ENCODE measurements at places on chromosomes 7 and 10.

DNA sequence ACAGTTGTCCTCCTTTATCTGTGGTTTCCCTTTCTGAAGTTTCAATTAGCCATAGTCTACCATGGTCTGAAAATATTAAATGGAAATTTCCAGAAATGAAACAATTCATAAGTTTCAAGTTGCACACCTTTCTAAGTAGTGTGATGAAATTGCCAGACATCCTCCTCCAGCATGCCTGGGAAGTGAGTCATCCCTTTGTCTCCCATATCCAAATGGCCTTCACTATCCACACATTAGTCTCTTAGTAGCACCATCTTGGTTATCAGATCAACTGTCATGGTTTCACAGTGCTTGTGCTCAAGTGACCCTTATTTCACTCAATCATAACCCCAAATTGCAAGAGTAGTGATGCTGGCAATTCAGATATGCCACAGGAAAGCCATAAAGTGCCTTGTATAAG is 83.4 kb upstream of the PPP1R9A start:
- DNase-seq, result peak; percentile 52

GRCh38 chr10:45064998-45065397 is 64.3 kb downstream of the ZNF22 start:
- DNase-seq, result no peak

- no peak for DNase-seq
These were observed 42.3 kb downstream of the RELN start for GRCh38 chr7:103947026-103947655.

GRCh38 chr10:20094226-20094976 is 278.2 kb downstream of the PLXDC2 start:
- DNase-seq, result no peak

- no peak for DNase-seq
These were observed 77.3 kb upstream of the TCF7L2 start for GRCh38 chr10:112872728-112873127.

GRCh38 chr10:118340486-118340885 is 1.6 kb downstream of the FAM204A start:
- no peak for DNase-seq

DNA sequence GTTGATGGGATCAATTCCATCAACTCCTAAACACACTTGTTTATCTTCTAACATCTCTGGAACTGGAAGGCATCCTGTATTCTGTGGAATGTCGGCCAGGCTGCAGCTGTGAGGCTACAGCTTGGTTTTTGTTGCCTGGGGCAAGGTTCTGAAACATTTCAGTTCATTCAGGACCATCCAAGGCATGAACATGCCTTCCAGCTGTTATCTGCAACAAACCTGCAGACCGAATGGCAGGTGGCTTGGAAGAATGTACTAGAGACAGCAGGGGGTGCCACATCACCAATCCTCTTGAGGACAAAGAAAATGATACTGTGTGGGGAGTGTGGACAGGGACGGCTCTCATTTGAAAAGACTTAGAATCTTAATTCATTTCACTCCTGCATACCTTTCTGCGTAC is 12.4 kb downstream of the PAPOLB start:
- DNase-seq, result peak; percentile 24

DNA sequence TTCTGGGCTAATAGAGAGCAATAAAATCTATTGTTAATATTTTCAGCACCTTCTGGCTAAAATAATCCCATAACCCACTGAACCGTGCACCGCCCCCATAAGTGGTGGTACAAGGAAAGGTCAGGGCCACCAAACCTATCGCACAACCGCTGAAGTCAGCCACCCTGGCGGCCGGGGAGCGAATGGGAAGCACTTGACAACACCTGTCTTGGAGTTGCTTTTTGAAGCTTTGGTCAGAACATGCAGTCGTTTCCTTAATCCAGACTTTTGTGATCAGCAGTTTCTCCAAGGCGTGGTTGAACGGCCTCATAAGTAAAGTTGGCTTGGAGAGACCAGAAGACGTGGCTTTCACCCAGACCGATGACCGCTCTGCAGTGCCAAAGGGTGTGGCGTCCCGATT is 97.4 kb downstream of the DNAJB6 start:
- no peak for DNase-seq

DNA sequence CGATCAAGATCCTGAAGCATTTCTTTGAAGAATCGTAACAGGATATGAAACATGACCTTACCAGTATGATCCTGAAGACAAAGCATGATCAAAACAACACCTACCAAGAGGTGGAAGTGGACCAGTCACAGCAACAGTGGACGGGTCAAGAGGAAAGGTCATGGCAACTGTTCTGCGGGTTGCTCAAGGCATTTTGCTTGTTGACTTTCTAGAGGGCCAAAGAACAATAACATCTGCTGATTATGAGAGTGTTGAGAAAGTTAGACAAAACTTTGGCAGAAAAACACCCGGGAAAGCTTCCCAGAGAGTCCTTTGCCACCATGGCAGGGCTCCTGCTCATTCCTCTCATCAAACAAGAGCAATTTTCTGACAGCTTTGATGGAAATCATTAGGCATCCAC is 65.6 kb upstream of the LRRC18 start:
- no peak for DNase-seq

DNA sequence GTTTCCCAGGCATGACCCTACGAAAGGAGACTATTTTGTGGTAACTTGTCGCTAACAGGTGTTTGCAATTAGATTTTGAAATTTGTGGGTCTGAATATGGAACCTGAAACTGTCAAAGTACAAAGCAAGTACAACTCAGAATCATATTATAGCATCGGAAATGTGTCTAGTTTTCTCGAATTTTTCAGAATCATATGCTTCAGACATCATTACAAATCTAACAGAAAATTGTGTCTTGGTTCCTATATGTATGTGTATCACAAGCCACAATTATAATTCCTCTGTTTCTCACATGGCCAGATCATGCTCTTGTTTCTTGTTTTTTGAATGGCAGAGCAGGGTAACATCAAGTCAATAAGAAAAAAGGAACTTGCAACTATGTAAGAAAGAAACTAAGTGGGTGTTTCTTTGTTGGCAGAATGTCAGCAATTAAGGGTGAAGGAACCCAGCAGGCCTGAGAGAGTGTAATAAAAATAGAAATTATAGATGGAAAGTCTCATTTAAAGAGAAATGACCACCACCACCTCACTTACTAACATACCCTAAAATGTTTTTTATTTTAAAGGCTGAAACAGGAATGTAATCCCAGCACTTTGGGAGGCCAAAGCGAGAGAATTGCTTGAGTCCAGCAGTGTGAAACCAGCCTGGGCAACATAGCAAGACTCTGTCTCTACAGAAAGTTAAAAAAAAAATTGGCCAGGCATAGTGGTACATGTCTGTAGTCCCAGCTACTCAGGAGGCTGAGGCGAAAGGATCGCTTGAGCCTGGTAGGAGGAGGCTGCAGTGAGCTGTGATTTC is 51.3 kb downstream of the PRTFDC1 start:
- no peak for DNase-seq

- no peak for DNase-seq
These were observed 31.4 kb upstream of the FRMD4A start for GRCh38 chr10:14362104-14362503.

- no peak for DNase-seq
These were observed 32.5 kb downstream of the ZNF277 start for GRCh38 chr7:112238852-112239610.

DNA sequence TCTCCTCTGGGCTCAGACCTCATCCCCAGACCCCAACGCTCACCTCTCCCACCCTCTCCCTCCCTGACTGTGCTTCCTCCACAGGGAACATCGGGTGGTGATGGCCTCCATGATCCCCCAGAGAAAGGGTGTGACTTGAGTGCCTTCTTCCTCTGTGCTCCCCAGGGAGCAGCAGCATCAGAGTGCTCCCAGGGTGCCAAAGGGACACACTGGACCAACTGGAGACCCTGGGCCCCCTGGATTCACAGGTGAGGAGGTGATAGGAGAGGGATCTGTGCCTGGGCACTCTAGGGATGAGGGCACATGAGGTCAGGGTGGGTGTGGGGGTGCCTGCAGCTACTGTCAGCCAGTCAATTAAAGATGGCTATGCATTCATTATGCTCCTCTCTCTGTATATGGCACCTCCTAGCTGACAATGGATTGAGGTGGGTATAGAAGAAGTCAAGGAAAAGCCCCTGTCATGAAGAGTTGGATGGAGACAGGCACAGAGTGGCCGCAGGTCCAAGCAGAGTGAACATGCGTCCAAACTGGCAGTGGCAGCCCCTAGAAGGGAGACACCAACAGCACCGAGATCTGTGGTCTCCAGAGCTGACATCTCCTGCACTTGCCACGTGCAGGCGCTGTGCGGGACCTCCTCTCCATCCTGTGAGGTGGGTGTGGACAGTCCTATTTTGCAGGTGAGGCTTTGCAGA is 15.5 kb upstream of the VOPP1 start:
- DNase-seq, result no peak

- DNase-seq, result no peak
These were observed 18.5 kb upstream of the ACBD5 start for GRCh38 chr10:27258838-27259812.

GRCh38 chr10:29895456-29895855 is 163.9 kb downstream of the JCAD start:
- peak; percentile 76 for DNase-seq

- DNase-seq, result no peak
These were observed 311.9 kb downstream of the LRMDA start for GRCh38 chr10:75743291-75743778.

GRCh38 chr7:105267244-105267643 is 121.5 kb downstream of the SRPK2 start:
- DNase-seq, result no peak

- DNase-seq, result no peak
These were observed 146.0 kb downstream of the MYOF start for GRCh38 chr10:93336110-93336509.
